ENCODE measurements at places on chromosomes 2 and 18.
A peak's percentile ranks its signal among the peaks of the same experiment; 100 is the strongest.

GRCh38 chr2:66698576-66699239 lies 263.8 kb downstream of the MEIS1 start:
- no peak for DNase-seq

DNA sequence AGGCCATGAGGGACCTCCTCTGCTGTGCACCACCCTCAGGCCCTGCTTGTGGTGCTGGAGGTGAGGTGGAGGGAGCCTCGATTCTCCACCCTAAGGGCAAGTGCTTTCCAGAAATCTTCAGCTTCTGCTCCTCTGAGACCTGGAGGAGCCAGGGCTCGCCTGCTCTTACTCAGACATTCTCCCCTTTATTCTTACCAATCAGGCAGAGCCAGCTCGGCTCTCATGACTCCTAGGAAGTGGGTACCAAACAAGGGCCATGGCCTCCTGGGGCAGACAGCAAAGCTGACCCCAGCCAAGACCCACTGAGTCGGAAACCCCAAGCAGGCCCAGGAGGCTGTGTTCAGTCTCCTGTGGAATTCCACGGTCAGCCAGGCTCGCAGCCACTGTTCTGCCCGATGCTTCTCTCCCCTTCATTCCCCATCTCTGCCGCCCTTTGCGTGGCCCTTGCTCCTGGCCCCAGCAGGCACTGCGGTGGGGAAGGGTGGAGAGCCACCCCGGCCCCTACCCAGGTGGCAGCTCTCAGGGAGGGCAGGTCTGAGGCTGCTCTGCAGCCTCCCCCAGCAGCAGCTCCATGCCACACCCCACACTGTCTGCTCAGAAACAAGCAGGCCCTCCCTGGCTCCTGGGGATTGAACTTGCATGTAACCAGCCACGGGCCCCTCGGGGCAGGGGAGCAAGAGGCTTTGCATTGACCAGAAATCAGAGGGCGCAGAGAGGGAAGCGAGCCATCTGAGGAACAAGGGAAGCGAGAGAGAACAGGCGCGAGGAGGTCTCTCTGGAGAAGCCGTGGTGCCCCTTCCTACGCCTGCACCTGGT lies 24.0 kb downstream of the HS1BP3 start:
- no peak for DNase-seq

DNA sequence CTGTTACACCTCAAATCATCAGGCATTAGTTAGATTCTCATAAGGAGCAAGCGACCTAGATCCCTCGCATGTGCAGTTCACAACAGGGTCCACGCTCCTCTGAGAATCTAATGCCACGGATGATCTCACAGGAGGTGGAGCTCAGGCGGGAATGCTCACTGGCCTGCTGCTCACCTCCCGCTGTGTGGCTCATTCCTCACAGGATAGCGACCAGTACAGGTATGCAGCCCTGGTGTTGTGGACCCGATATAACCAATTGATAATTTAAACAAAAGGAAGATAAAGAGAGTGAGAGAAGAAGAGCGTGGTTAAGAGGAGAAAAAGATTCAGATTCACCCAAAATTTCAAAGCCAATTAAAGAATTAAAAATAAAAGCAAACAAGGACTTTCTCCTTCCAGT lies 20.8 kb downstream of the TLK1 start:
- DNase-seq: no peak

- DNase-seq: peak; percentile 41
Measured at GRCh38 chr2:191109888-191110287, 40.9 kb downstream of the STAT4 start.

GRCh38 chr2:85852937-85853498 lies 35.8 kb downstream of the ST3GAL5 start:
- peak; percentile 61 for DNase-seq

- no peak for DNase-seq
Measured at GRCh38 chr2:55159037-55159651, 72.9 kb downstream of the CLHC1 start.

DNA sequence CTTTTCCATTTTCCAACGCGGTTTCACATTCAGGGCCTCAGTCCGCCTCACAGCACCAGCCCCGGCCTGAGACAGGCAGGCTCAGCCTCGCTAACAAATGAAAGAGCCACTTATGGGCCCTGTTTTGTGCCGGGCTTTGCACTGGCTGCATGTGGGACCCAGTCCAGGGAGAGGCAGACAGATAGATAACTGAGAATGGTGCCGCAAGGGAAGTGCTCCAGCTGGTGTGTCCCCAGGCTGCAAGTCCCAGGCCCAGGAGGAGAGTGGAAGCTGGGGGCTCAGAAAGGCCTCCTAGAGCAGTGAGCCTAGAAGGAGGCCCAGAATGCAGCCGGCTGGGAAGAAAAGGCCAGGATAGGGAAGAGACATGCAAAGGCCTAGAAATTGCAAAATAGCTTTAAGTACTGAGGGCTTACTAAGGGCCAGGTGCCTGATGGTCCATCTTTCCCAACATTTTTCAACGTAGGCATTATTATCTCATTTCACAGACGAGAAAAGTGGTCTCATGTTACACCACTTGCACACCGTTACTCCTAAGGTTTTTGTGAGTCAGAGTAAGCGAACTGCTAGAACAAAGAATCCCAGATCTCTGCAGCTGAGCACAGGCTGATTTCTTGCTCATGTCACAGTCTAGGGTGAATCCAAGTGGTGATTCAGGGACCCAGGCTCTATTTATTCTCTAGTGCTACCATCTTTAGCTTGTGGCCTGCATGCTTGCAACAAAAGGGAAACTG lies 26.0 kb downstream of the ADRA2B start:
- DNase-seq: no peak

DNA sequence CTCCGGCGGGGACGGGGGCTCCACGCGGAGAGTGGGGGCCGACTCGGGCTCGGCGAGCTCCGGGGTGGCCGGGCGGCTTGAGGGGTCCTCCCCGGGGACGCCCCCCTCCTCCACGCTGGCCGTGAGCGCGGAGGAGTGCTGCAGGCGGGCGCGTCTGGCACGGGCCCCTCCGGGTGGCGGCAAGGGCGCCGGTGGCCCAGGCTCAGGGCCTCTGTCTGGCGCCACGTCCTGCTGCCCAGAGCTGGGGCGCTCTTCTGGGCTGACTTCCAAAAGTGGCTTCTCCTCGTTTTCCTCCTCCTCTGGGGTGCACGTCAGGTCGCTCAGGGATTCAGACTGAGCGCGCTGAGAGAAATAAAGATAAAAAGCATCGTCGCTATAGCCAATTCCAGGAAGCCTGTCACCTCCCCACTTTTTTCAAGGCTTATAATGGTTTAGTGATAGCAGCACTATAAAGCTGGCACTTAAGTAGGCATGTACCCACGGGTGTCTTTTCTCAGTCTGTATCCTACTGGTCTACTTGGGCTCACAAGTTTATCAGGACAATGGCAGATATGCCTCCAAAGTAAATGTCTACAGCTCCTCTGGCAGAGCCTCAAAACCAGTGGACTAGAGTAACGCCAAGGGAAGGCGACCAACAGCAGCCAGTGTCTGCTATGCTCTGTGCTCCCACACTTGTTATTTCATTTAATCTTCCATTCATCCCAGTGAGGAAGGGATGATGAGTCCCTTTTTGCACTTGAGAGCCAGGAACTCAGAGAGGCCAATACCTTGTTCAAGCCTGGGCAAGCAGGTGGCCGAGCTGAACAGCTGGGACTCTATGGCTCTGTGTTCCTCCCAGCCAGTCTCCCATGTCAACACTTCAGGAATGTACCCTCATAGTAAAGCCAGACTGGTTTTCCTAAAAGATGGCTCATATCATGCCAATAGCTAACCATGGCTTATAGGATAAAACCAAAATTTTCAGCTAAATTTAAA lies 92.6 kb upstream of the MGAT4A start:
- DNase-seq: no peak

GRCh38 chr2:159066541-159067156 lies 98.2 kb downstream of the TANC1 start:
- no peak for DNase-seq

- no peak for DNase-seq
Measured at GRCh38 chr2:184463102-184463865, 135.0 kb upstream of the ZNF804A start.

GRCh38 chr18:77170890-77171410 lies 38.4 kb upstream of the MBP start:
- no peak for DNase-seq

GRCh38 chr18:6881034-6881820 lies 151.7 kb downstream of the ARHGAP28 start:
- DNase-seq: no peak

GRCh38 chr18:23835506-23835905 lies 146.3 kb downstream of the LAMA3 start:
- DNase-seq: no peak

DNA sequence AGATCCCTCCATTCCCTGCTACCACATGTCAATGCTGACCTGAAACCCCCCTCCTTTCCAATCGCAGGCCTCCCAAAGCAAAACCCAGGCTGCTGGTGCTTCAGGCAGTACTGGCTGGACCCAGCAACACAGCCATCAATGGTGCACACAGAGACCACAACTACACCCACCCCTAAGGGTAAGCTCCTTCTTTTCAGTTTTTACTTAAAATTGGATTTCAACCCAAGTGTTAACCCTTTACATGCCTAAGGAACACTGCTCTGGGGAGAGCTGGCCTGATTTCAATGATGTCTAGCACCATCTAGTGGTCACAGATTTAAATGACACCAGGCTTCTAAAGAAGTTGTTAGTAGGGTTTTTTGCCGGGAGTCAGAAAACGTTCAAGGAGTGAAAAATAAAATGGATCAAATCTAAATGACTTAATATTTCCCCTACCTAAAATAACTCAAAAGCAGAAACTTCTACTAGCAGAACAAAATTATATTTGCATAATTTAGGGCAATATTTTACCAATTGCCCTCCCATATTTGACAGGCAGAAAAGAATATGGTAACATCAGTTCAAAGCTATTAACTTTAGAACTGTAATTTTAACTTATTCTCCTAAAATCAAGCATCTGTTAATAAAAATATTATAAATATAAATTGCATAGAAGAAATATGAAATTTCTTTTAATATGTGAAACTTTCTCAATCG lies 24.6 kb downstream of the FECH start:
- no peak for DNase-seq

GRCh38 chr2:66032226-66032775 lies 402.6 kb upstream of the MEIS1 start:
- no peak for DNase-seq

- DNase-seq: no peak
Measured at GRCh38 chr18:30917651-30918050, 124.9 kb downstream of the DSC3 start.

DNA sequence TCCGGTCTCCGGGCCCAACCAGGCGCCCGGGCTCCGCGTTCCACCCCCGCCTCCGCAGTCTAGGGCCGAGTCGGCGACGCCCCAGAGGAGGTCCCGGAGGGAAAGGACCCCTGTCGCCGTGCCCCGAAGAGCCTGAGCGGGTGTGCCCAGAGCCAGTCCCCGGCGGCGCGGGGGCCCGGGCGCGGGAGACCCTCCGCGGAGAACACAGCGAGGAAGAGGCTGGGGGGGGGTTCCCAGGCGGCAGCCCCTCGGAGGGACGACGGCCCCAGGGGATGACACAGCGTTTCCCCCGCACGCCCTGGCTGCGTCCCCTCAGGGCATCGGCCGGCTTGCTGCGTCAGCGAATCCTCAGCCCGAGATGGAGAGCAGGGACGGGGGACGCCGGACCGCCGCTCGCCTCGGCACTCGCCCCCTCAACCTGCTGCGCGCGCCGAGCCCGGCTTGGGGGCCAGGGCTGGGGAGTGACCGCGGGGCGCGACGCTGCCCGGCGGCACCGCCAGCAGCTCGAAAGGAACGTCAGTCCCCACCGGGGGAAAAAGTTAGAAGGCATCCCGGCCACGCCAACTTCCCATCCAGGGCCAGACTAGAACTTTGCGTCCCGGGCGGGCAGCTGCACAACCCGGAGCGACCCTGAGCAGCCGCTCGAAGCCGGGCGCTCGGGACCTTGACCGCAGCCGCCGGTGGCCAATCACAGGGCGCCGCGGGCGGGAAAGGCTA lies 711 bp downstream of the SFXN5 start:
- peak; percentile 53 for DNase-seq

GRCh38 chr2:182435754-182436153 lies 8.9 kb upstream of the PDE1A start:
- DNase-seq: no peak

DNA sequence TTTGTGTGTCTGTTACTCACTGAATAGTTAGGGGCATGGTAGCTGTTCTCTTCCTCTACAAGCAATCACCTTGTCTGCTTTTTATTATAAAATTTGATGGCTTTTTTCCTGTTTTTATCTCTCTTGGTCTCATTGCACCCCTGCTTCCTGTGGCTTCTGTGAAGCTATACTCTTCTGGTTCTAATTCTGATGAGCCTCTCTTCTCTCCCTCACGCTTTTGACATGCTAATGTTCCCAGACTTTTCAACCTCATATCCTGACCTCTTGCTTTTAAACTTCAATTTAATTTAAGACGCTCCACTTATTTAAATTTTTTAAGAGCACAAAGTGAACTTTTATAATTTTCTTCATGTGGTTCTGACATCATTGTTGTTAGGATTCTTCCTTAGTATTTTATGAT lies 361.4 kb downstream of the DLGAP1 start:
- DNase-seq: no peak

- no peak for DNase-seq
Measured at GRCh38 chr18:23703057-23703986, 14.1 kb downstream of the LAMA3 start.

DNA sequence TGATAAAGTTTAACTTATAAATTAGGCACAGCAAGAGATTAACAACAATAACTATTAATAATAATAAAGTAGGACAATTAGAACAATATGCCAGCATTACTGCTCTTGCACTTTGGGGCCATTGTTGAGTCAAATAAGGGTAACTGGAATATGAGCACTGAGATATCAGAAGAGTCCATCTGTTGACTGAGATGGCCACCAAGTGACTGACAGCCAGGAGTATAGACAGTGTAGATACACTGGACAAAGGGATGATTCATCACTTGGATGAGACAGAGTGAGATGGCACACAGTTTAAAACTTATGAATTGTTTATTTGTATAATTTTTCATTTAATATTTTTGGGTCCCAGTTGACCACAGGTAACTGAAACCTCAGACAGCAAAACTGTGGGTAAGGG lies 20.0 kb downstream of the NAB1 start:
- no peak for DNase-seq

DNA sequence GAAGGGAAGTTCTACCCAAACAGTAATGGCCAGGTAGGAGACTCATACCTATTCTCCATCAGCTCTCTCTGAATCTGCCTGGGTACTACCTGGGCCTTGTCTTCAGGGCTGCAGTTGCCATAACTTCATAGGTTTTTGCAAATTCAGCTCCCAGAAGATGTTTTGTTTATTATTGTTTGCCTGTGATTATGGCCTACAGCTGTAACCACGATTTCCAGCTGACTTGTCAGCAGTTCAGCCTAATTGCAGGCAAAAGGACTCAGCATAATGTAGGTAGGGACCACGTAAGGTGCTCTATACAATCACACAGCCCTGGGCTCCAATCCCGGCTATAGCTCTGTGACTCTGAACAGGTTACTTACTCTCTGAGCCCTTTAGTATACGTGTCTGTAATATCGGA lies 187.0 kb upstream of the FN1 start:
- DNase-seq: no peak

GRCh38 chr2:172279813-172280212 lies 147.6 kb upstream of the ITGA6 start:
- DNase-seq: no peak

GRCh38 chr2:55163941-55164390 lies 68.1 kb downstream of the CLHC1 start:
- DNase-seq: no peak

GRCh38 chr2:69817729-69818501 lies 11.5 kb upstream of the GMCL1 start:
- DNase-seq: no peak

Measured in activated naive CD4-positive, alpha-beta T cell treated with Interleukin-2 at 50 U/mL for 16 hours (primary cell).